ENCODE measurements at places on chromosomes 11 and 22. TPM values are rescaled to one million over a fixed set of nuclear protein-coding genes. Genes with fewer than 3 reads are reported as not detected.

SCGB1D2 gene
- not detected for total RNA-seq

TMEM126B gene
- 72.0 TPM for total RNA-seq

RASD2 gene
- total RNA-seq, result under 0.01 TPM

UEVLD gene
- 32.2 TPM for total RNA-seq

MS4A7 gene
- not detected for total RNA-seq

C11orf86 gene
- not detected for total RNA-seq

GLYATL1 gene
- 0.19 TPM for total RNA-seq

CRACR2B gene
- 0.68 TPM for total RNA-seq

CABP4 gene
- total RNA-seq, result not detected
